ENCODE measurements at places on chromosomes 5 and 9. TPM values are rescaled to one million over a fixed set of nuclear protein-coding genes. Genes with fewer than 3 reads are reported as not detected.

- DNase-seq = no peak
- H3K27me3 ChIP-seq = no peaks in the 10 kb centered on the region
- no peak overlapping the region for H3K27ac ChIP-seq
- no peak overlapping the region for H3K4me3 ChIP-seq
- no peaks in the 10 kb centered on the region for H3K4me1 ChIP-seq
- H3K36me3 ChIP-seq = no peaks in the 10 kb centered on the region
Observed at GRCh38 chr9:11159318-11159862, 546.6 kb upstream of the PTPRD start.

DNA sequence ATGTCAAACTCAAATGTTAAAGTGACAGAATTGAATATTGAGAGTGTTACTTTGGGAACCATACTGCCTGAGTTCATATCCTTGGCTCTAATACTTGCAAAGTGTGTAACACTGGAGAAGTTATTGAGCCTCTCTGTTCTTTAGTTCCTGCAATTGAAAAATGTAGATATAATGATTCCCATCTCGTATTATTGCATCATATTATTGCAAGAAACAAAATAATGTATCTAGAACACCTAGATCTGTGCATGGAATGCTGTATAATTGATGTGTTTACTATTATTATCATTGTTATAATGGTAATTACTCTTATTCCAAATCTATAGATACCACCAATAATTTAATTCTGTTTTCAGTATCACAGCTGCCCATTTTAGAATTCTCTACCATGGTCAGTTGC, 310.3 kb downstream of the GABRG2 start:
- no peaks in the 10 kb centered on the region for H3K36me3 ChIP-seq
- no peak for DNase-seq
- no peaks in the 10 kb centered on the region for H3K4me1 ChIP-seq
- H3K27me3 ChIP-seq = no peaks in the 10 kb centered on the region
- no peak overlapping the region for H3K27ac ChIP-seq

DNA sequence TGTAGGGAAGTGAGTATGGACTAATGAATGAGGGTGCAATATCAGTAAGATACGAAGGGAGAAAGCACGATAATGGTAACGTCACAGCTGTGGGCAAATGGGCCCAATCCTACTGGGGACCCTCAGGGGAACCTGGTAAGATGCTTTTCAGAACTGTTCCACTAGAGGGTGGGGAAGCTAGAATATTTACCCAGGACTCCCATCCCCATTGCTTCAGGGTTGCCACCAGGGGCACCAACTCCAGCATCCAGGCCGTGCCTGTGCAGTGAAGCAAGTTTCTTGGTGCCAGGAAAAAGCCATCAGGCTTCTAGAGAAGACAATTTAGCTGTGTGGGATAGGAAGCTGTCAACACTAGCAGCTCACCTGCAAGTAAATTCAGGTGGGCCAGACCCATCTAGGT, 409.3 kb downstream of the AGTPBP1 start:
- no peaks in the 10 kb centered on the region for H3K4me1 ChIP-seq
- no peaks in the 10 kb centered on the region for H3K36me3 ChIP-seq
- H3K4me3 ChIP-seq = no peak overlapping the region
- no peak for DNase-seq
- no peaks in the 10 kb centered on the region for H3K27me3 ChIP-seq

The SPATA24 gene
- polyA plus RNA-seq = 2.7 TPM

The GPR150 gene
- 0.07 TPM for polyA plus RNA-seq

The IL13 gene
- not detected for polyA plus RNA-seq

All from liver (tissue), 10 donors.